NCI-H2171 treated with DMSO at 0.1 percent for 48 hours (cell line): ENCODE measurements at places on chromosomes 2 and 18.

DNA sequence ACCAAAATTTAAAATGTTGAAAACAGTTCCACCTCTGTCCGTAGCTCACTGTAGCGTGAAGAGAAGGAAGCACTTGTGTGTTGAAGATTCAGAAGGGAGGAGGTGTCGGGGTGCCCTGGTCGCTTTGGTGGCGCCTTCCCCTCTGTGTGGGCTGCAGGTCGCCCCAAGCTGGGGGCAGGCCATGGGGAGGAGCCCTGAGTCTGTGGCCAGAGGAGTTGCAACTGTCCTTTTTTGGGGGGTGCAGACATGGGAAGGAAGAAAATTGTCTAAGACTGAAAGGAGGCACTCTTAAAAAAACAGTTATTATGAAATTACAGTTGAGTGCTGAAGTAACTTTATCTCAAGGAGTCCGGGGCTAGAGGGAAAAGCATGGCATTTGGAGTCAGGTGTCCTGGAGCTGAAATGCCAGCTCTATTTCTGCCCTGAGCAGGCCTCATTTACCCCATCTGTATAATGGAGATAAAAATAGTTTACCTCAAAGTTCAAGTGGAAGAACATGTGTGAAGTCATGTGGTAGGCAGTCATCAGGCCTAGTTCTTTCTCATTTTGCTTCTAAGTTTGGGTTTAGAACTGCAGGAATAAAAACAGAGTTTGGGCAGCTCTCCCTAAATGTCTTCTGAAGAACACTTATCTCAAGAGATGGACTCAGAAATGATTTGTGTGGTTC is 82.1 kb downstream of the RNF144A start:
- DNase-seq = no peak

GRCh38 chr2:8046849-8047248 is 635.0 kb upstream of the ID2 start:
- DNase-seq = no peak

- peak; percentile 93 for DNase-seq
These were observed 341.7 kb downstream of the PTPRM start for GRCh38 chr18:7908681-7909299.

- no peak for DNase-seq
These were observed 42.1 kb upstream of the REL start for GRCh38 chr2:60839126-60839813.

GRCh38 chr18:21454725-21455124 is 145.8 kb downstream of the ESCO1 start:
- no peak for DNase-seq

DNA sequence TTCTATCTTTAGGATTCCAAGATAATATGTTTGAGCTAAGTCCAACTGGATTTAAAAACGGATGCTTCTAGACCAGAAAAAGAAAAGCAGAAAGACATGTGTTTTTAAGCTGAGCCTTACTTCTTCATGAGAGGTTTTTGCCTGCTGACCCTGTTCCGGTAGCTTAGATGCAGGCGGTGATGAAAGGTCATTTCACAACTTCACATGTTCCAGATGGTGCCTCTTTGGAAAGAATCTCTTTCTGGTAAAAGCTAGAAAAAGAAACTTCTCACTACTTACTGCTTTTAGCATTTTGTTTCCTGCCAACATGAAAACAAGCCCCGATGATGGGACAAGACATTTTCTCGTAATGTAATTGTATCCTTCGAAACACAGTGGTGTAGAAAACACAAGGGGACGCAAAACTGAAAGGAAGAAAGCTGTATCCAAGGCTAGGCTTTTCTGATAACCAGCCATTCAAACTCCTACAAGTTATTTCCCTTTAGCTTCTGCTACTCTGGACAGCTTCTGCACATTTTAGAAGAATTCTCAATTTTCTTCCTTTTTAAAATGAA is 407.3 kb upstream of the LYPD1 start:
- DNase-seq = no peak

DNA sequence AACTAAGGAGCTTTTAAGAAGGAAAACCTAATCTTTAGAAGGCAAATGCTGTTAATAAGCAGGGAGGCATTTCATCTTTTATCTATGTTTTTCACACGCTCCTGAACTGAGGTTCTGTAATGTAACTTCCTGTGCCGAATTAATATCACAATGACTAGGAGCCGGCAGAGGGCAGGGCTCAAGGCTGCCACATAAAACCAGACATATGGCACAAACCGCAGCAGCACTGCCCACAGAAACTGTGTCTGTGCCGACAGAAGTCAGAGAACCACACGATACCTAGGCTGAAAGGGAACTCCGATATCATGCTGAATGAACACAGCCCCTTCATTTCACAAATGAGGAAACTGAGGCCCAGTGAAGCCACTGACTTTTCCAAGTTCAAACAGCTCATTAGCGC is 112.1 kb downstream of the EIPR1 start:
- no peak for DNase-seq

DNA sequence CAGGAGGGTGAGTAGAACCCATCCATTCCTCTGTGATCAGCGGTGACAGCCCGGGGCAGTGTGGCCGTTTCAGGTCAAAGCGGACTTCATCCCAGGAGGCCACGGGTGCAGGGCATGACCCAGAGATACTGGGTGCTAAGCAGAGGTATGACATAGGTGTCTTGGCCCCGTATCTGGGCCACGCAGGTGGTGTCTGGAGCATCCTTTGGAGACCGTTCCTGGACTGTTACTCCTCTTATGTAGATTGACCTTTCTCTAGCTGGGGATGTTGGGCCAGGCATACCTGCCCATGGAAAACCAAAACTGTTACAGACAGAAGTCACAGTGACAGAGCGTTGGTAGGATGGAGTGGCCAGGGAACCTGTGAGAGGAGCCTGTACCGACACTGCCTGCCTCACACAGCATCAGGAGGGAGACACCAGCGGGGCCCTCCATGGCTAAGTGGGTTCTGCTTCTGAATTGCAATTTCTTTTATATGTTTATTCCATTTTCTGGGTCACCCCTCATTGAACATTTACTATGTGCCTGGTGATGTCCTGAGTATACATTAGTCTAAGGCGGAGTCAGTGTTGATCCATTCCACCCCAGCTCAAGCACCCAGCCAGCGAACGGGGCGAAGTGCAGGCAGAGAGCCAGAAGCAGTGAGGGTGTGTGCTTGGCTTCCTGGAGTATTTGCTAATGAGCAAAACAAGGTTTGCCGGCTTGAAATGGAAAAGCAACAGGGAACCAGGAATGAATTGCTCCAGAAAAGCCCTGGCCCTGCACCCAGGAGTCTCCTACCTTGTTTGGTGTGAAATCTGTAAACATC is 141.7 kb downstream of the SH3RF3 start:
- no peak for DNase-seq

- DNase-seq = no peak
These were observed 237.2 kb downstream of the RNF152 start for GRCh38 chr18:61655630-61656029.

DNA sequence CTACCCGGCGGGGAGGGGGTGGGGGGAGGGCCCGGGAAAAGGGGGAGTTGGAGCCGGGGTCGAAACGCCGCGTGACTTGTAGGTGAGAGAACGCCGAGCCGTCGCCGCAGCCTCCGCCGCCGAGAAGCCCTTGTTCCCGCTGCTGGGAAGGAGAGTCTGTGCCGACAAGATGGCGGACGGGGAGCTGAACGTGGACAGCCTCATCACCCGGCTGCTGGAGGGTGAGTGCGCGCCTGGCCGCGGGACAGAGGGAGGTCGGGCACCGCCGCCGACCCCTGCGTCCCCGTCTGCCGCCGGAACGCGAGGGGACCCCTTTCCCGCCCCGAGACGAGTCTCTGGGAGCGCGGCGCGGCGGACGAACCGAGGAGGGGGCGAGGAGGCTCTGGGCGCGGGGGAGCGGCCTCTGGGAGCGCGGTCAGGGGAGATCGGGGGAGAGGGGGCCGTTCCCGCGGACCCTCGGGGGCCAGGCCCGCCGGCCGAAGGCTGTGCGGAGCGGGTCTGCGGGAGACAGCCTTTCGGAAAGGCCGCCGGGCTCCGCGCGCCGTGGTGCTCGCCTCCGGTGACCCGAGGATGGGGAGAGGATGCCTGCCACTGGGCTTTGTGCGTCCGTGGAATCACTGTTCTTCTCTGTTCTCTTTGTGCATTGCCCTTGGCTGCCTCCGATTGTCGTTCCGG is 463 bp downstream of the PPP1CB start:
- DNase-seq = no peak

- no peak for DNase-seq
These were observed at the start of gene KCNE4 for GRCh38 chr2:223051693-223052289. KCNE4 (plus strand) TSS chr2:223052190; CDS start chr2:223052831, 641 bp downstream.

DNA sequence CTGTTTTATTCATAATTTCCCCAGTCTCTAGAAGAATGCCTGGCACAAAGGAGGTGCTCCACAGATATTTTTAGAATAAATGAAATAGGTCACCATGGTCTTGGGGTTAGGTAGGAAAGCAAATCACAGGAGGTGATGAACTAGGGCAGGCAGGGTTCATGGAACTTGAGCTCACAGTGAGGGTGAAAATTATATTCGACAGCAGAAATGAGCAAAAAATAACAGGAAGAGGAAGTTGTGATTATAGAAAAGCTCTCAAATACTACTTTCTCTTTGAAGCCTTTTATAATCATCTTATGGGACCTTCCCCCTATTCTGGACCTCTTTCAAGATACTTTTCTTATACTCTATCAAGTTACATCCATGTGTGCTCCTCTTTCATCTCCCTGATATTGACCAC is 4.5 kb upstream of the CREB1 start:
- DNase-seq = no peak

DNA sequence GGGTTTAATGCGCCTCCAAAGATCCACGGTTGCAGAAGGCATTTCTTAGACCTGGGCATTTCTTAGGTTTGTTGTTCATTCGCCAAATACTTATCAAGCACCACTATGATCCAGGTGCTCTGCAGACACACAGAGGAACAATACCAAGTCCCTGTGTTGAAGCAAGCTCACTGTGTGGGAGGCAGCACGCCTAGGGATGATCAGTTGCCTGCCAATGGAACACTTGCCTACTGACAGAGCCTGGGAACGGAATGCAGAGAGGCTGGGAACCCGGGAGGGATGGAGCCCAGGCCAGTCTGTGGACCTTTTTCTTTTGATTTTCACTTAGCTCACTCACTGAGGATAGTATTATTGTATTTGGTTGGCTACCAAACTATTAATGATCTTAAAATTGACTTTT is 1.9 kb upstream of the GRP start:
- no peak for DNase-seq

DNA sequence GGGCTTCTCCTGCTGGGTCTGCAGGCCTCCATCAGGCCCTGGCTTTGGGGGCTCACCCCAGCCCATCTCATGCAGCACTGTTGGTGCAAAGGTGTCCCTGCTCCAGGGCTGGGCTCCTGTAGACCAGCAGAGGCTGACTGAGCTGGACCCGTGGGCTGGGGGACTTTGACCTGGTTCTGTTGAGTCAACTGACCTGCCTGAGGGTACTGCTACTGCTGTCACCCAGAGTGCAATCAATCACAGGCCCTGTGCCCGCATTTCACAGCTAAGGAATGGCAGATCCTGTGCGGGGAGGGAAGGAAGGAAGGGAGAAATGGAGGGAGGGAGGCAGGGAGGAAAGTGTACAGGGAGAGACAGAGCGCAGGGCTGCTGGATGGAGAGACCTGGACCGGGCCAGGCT is 136.8 kb downstream of the TPO start:
- no peak for DNase-seq
